ENCODE measurements at places on chromosomes 13 and 19. TPM values are rescaled to one million over a fixed set of nuclear protein-coding genes. Genes with fewer than 3 reads are reported as not detected.

DNA sequence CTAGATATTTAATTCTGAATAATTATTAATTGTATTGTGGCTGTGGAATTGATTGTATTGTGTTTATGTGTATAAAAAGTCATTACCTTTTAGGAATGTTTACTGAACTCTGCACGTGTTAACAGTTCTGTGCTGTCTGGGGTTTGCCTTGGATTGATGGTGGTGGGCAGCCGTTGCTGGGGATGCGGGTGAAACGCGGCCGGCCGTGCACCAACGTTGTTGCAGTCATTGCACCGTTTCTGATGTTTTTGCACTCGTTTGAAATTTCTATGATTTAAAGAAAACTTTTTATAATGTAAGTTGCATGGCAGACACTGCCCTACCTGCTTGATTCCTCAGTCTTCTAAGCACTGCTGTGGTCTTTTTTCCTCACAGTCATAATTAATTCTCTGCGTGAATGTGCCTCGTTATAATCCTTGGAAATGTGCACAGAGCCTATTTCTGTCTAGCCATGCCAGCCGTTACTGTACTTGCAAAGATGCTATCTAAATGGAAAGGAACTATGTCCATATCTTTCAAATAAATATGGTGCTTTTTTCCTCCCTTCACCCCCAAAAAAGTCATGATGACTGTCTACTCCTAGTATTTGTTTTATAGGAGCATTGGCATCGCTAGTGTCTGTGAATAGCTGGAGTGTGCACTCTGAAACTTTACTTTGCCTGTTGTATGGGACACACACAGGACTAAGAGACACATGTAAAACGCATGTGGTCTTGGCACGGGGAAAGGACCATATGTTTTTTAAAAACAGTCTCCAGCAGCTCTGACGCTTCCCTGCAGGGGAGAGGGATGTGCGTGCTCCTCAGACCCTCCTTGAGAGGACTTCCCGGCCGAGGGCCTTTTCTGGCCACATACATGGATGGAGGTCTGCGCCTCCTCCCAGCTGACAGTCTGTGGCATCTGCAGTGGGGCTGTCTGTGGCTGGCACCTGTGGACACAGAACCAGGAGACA lies 40.7 kb upstream of the MCF2L start:
- no peak for DNase-seq

DNA sequence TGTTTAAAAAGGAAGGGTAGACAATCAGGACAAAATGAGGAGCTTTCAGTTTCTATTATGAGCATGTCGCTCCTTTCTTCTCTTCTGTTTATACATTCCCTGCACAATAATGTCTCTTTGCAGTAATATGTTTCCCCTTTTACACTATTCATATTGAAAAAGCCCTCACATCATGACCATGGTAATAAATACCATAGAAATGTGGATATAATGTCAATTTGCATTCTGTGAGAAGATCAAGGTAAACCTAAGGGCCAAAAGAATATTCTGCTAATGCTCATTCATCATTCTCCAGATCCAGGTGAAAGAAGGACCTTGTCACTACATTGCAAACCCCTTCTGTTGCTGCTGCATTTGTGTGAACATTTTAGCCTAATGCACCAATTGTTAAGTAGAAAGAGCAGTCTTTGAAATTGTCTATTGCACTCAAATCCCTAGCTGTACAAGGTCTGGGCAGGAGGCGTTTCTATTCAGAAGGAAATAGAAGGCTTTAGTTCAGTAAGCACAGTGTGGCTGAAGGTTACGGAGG lies 117.6 kb upstream of the SOX21 start:
- no peak for DNase-seq

DNA sequence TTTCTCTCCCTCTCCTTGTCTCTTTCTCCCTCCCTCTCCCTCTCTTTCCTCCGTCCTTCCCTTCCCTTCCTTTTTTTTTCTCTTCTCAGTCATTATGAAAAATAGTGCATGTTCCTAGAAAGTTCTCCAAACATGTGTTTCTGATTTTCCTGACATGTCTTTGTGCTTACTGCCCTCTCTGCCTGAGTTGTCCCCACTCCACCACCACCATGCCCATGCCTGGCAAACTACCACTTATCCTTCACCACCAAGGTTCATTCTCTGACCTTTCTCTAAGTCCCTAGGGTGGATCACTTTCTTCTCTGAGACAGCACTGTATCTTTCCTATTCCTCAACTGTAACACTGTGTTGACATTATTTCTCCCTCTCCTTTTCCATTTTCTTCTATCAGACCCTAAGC lies 98.2 kb downstream of the LACC1 start:
- no peak for DNase-seq

Gene OR10H1
- not detected for polyA plus RNA-seq

DNA sequence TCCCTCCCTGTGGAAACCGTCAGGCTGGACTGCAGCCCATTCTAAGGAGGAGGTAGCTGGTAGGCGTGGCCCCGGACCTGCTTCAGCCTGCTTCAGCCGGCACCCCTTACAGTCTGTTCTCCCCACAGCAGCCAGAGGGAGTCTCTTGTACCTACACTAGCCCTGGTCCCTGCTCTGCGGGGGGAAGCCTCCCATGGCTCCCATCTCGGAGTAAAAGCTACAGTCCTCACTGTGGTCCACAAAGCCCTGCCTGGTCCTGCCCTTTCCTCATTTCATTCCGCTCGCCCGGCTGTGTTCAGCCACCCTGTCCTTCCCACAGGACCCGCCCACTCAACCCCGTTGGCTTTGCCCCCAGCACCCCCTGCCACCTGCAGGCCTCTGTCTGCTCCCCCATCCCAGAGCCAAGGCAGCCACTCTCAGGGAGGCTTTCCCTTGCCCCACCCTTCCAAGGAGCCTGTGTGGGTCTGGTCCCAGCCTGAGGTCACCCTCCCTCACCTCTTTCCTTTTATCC lies 1.3 kb downstream of the PGLYRP1 start:
- no peak for DNase-seq

- no peak for DNase-seq
Measured at GRCh38 chr13:68081061-68081460, 850.9 kb upstream of the PCDH9 start.

Gene PLPPR3
- 1.3 TPM for polyA plus RNA-seq

- no peak for DNase-seq
Measured at GRCh38 chr13:36133950-36134626, 2.9 kb upstream of the DCLK1 start.

Gene OR7C2
- polyA plus RNA-seq = not detected

GRCh38 chr13:33322965-33323668 lies 37.6 kb upstream of the STARD13 start:
- no peak for DNase-seq

Gene IGFL3
- polyA plus RNA-seq = not detected

DNA sequence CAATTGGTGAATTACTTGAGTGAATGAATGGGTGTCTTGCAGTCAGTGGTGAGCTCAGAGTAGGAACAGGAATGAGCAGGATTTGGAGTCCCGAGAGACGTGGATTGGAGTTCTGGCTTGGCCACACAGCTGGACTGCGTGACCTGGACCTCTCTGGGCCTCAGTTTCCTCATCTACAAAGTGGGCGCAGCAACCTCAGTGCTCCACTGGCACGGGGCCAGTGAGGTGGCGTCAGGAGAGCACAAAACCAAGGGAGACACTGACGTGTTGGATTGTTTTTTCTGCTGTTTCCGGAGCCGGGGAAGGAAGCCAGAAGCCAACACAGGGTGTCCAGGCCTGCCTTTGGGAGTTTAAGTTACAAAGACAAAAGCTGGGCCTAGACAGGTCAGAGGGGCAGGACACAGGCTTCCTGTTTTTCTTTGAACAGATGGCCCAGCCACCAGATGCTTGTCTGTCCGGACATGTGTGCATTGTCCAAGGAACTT lies 6.5 kb upstream of the DOCK6 start:
- peak; percentile 61 for DNase-seq

Gene FSD1
- polyA plus RNA-seq = 8.9 TPM

- DNase-seq = no peak
Measured at GRCh38 chr19:4852484-4852883, 15.0 kb downstream of the PLIN3 start.

Gene NKPD1
- 0.04 TPM for polyA plus RNA-seq

Gene FOXO1
- polyA plus RNA-seq = 0.12 TPM

Gene GIPC3
- polyA plus RNA-seq = 0.30 TPM

- DNase-seq = no peak
Measured at GRCh38 chr13:51252954-51253532, 30.8 kb downstream of the FAM124A start.

Measured in AG04450 (cell line).